ENCODE measurements at places on chromosomes 16 and 17.

DNA sequence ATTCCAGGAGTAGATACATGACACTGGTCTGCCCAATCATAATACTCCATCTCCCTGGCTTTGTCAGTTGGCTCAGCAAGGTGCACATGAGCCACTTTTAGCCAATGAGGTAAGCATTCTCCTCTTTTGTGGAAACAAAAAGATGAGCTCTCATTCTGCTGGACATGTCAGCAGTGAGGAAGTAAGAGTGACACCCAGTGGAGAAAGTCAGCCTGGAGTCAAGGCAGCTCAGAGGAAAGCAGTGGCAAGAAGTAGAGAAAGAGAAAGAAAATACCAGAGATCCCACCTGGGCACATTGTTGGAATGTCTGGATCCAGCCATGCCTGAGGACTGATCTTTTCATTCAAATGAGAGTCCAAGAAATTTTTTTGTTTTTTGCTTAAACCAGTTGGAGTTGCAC is 496.9 kb upstream of the C16orf82 start:
- no peak for DNase-seq

DNA sequence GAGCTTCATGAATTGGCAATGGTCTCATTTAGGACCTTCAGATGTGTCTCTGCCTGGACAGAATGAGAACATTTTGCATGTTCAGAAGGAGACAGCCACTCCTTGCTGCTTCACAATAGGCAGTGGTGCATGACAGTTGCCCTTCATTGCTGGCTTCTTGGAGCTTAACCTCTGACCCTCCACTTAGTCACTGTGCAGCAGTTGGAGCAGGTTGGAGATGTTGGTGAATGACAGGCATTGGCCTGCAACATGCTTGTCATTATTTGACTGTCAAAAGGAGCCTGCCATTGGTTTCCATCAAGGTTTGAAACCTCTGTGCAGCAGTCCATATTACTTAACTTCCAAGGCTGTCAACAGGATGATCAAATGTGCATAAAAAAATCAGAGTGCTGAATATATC is 22.7 kb downstream of the FTO start:
- no peak for DNase-seq

DNA sequence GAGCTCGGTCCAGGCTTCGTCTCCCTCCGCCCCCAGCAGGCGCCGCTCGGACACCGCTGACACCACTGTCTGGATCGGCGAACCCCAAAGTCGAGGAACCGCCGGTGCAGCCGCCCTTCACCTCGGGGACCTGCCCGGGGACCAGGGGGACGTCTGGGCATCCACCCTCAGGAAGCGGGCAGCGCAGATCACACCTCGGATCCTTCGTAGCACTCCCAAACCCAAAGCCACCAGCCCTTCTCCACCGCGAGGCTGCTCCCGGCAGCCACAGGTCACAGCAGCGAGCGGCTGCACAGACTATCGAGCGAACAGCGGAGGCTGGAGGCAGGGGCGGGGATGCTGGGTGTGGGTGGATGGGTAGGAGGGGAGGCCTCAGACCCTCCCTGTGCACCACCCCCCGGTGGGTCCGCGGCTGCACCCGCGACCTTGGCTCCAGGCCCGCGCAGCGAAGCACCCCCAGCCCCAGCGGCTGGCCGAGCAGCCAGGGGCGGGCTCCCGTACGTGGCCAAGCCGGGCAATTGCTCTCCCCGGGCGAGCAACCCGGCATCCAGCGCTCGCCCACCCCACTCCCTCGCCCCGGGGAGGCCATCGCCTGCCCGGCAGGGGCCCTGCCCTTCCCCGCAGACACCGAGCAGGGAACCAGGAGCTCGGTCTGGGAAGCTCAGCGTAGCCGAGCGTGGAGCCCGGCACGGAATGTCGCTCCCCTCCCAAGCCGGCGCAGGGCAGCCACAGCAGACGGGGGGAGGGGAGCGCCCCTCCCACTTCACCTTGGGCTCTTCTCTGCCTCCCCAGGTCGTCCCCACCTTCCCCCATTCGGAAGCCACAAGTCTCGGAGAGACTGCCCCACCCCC is 1.0 kb downstream of the SDK2 start:
- no peak for DNase-seq

DNA sequence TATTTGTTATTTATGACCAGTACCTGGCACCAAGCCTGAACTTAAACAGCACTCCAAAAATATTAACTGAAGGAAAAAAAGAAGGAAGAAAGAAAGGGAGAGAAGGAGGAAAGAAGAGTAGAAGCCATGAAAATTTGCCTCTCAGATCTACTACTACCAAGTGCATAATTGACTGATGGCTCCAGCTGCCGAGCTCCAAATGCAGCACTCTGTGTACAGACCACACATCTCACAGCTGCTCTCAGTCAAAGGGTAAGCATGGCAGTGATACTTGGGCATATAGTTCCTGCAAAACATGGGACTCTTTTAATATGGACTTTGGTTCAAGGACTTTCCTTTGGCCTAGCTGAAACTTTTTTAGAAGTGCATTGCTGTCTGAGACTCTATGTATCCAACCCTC is 44.0 kb upstream of the NOG start:
- DNase-seq = no peak

- no peak for DNase-seq
Observed at GRCh38 chr17:65102788-65103187, 34.4 kb upstream of the RGS9 start.

GRCh38 chr17:3582915-3583314 is 25.3 kb upstream of the TRPV3 start:
- DNase-seq = no peak

- no peak for DNase-seq
Observed at GRCh38 chr16:87236516-87237115, 80.6 kb downstream of the C16orf95 start.

All from vagina (tissue), 2 donors.